ENCODE measurements at places on chromosomes 13 and 19.
A peak's percentile ranks its signal among the peaks of the same experiment; 100 is the strongest.

- no peak for DNase-seq
Observed at GRCh38 chr13:30394751-30395191, 27.5 kb upstream of the UBE2L5 start.

GRCh38 chr13:81591528-81592220, 1250.7 kb upstream of the SPRY2 start:
- no peak for DNase-seq

GRCh38 chr13:87208636-87209035, 462.5 kb upstream of the SLITRK5 start:
- DNase-seq = no peak

- no peak for DNase-seq
Observed at GRCh38 chr19:50602089-50602422, 33.8 kb upstream of the LRRC4B start.

DNA sequence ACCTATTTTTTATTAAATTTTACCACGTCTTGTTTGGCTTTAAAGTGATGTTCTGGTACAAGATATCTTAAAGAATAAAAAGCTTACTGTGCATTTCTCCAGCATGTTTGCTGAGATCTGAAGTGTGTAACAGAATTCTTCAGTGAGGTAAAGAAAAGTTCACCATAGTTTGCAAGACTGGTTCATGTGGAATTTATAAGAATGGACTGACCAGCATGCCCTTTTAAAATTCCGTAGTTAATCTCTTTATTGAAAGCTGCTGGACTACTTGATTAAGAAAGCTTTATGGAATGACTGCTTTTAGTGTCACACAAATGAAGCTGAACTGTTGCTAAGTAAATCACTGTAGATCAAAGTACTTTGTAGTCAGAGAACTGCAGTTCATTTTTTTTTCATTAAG, 119.2 kb downstream of the GPC6 start:
- no peak for DNase-seq

DNA sequence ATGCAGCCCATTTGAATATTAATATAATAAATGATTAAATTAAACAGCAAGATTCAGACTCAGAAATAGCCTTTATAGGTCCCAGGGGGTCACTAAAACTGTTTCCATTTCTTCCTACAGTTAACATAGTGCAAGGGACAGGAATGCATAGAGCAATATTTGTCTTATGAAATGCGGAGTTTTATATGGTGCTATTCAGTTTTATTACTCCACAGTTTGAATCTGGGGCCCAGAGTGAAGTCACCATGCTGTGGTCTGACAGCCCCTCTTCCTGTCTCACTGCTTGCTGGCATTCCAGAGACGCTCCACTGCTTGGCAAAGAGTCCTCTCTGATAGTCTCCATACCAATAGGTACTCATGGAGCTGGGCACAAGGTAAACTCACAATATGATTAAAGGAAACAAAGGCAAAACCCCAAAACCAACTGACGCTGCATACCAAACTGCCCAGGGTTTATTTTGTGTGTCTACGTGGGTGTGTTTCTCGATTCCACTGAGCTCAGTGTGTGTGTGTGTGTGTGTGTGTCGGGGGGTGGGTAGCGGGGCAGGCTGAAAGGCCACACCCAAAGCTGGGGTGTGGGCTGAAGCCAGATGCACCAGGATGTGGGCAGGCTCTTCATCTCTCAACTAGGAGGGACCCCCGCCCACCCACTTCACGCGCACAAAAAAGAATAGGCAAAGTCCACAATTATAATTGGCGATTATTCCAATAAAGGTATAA, 277.9 kb downstream of the TSHZ3 start:
- DNase-seq = no peak

DNA sequence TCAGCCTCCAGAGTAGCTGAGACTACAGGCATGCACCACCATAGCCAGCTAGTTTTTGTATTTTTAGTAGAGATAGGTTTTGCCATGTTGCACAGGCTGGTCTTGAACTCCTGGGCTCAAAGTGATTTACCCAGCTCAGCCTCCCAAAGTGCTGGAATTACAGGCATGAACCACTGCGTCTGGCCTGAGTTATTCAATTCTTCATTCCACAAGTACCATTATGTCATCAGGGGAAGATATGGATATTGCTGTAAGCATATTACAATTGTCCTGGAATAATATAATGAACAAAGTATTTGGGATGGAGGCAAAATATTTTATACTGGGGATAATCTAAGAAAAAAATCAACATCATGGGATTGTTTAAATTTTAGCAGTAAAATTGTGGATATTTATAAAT, 646.0 kb upstream of the SLITRK6 start:
- no peak for DNase-seq

GRCh38 chr19:10113592-10113963, 2.1 kb downstream of the P2RY11 start:
- no peak for DNase-seq

GRCh38 chr19:54477650-54478049, 4.6 kb upstream of the CDC42EP5 start:
- no peak for DNase-seq

GRCh38 chr13:58583966-58584365, 952.4 kb downstream of the PCDH17 start:
- DNase-seq = no peak

DNA sequence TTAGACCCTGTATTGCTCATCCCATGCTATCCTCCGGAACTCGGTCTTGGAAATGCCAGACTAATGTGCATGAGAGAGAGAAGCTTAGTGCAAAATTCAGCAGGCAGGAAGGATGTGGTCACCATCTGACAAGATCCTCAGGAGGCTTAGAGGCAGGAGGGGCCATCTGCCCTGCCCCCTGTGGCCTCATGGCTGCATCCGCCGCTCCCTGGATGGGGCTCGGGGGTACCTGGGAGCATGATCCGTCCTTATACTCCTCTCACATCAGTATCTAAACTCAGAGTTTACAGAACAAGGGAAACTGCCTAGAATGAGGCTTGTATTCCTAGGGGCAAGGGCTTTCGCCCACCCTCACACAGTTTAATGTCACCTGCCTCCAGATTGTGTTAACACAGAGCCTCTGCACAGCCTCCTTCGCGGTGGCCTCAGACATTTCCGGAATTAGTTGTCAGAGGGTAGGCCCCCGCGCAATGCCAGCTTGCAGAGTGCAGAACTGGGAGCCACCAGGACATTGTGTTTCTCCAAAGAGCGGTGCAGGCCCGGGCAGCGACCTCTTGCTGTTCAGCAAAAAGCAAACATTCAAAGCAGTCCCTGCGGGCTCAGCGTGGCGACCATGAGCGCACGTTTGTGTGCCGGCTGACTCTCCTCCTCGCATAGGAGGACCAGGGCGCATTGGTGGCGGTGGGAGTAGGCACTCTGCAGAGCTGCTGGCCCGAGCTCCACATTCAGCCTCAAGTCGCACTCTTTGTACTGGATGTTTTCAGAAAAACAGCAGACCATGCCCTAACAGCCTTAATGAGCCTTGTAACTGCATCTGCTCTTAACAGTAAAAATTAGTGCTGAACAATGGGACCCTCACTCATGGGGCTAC, 39.1 kb downstream of the GPR12 start:
- peak; percentile 10 for DNase-seq

DNA sequence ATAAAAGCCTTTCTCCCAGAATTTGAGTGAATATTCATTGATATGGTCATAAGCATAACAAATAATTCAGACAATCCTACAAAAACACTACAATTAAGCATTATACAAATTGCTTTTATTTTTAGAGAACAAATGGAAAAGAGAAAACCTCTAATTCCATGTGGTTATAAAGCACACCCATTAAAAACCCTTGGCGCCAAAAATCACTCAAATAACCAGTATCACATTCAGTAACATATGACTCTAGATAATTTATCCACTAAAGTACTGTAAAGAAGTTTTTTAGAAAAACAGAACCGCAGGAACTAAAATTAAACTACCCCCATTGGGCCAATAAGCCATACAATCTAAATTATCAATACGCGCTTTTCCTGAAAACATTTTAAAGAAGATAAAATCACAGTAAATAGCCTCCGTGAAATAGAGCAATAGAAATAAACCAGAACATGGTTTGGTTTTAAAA, 569 bp downstream of the LCP1 start:
- DNase-seq = no peak

DNA sequence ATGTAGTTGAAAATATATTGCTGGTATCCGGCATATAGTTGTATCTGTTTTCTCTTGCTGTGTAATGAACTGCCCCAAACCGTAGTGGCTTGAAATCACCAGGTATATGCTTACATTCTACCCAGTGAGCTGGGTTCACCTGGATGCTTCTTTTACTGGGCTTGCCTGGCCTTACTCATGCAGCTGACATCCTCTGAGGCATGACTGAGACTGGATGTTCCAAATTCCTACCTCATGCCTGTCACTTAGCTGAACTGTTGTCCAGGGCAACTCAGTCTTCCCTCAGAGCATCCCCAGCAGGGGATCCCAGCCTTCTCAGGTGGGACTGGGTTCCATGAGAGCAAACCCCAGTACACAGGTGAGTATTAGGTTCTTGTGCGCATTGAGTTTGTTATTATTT, 66.8 kb downstream of the IFT88 start:
- no peak for DNase-seq

GRCh38 chr19:51341066-51341465, 873 bp downstream of the VSIG10L start:
- no peak for DNase-seq

Data from activated T-cell treated with anti-CD3 and anti-CD28 coated beads for 24 hours (primary cell).